ENCODE measurements at places on chromosomes 16 and 17.

DNA sequence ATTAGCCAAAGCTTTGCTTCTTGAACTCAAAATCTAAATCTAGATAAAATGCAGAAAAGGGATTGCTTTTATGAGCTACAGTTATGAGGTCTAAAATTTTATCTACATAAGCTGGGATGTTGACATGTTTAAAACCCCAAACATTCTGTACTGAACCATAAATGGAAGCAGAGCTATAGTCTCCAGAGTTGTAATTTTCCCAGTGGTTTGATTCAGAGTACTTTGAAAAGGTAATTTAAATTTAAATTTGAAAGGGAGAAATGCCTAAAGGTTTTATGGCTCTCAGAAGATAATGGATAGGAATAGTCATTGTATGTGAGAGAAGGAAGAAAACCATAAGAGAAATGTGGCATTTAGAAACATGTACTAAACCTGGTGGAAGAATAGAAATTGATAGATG lies 163.2 kb downstream of the PPM1E start:
- no peak for DNase-seq

- DNase-seq: no peak
Observed at GRCh38 chr17:38558728-38559050, 47.1 kb downstream of the SRCIN1 start.

- no peak for DNase-seq
Observed at GRCh38 chr17:74528491-74529199, 2.6 kb downstream of the CD300LB start.

DNA sequence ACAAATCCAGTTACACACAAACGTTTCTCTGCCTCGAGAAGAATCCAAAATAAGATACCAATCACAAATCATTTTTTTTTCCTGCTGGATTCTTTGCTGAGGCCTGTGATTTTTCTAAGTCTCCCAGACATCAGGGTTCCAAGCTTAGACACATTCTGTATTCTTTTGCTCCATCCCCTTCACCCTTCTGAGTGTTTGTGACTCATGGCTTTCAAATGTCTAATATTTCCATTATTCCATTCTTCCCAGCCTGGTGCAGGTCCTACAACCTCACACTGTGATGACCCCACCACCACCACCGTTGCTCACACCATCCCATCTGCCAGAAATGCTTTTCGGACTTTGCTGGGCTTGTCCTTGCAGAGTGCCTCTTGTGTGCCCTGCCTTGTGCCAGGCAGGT lies 480.1 kb downstream of the SOX9 start:
- no peak for DNase-seq

- no peak for DNase-seq
Observed at GRCh38 chr16:13873835-13874438, 46.0 kb upstream of the ERCC4 start.

- no peak for DNase-seq
Observed at GRCh38 chr17:29151567-29151966, 28.6 kb downstream of the MYO18A start.

DNA sequence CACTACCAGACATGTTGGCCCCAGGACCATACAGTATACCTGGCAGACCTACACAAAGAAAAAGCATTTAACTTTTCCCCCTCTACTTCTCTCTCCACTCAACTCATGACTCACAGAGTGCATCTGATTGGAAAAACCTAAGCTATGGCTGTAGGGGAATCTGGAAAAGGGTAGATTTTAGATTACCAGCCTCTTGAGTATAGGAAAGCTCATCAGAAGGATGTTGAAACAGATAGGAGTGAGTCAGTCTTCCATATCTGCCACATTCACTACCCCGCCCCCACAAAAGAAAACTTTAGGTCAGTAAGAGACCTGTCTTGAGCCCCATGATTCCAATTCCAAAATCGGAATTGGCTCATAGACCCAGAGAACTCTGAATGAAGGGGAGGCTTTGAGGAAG lies 12.3 kb downstream of the KRT9 start:
- no peak for DNase-seq

DNA sequence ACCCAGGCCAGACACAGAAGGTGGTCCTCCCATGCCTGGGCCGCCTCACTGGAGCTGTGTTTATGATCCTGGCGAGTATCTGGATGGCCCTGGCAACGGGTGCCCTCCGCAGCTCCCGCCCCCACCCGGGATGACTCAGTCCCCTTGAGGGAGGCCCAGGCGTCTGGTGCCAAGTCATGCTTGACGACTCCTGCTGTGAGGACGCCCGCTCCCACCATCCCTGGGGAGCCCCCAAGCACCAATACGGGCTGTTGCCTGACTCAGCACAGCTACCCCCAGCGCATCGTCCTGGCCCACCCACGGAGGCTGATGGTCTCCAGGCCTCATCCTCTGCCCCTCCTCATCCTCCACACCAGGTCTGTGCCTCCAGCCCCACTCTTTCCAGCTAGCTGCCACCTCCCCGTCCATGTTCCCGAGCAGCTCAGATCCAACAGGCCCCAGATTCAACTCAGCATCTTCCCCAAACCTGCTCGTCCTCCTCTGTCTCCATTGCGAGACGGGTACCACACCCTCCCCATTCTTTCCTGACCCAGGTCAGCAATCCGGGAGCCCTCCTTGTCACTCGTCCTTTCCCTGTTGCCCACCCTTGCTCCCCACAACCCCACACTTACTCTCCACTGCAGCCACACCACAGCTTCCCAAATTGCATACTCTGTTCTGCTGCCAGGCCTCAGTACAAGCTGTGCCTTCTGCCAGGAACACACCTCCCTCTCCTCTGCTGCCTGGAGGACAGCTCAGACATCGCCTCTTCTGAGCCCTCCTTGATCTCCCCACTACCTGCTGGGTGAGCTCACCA lies 2.6 kb downstream of the CAMKK1 start:
- DNase-seq: no peak

DNA sequence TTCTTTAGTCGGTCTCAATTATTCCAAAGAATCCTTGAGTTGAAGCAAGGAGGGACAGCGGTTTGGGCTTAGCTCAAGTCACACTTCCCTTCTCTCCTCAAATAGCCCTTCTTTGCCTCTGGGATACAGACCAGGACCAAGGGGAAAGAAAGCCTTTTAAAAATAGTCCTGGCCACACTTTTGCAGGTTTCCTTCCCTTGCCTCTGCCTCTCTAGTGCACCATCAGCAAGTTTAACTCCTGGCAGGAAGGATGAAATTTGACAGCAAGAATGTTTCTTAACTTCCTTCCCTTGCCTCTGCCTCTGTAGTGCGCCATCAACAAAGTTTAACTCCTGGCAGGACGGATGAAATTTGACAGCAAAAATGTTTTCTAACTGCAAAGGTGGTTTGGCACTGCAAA lies 7.2 kb upstream of the G6PC1 start:
- DNase-seq: no peak

DNA sequence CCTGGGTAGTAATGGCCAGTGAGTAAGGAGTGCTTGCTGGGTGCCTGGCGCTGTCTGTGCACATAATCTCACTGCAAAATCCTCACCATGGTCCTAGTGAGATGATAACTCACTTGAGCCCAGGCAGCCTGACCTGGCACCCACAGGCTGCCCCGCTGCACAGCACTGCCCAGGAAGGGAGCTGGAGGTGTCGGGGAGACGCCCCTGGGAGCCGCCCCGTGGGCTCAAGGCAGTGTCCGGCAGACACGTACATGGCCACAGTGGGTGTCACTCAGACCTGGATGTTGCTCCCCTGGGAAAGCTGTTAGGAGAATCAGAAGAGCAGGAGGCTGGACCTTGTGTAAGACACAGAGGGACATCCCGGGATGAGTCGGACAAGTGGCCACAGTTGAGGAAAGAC lies 44.2 kb downstream of the BEAN1 start:
- DNase-seq: no peak

DNA sequence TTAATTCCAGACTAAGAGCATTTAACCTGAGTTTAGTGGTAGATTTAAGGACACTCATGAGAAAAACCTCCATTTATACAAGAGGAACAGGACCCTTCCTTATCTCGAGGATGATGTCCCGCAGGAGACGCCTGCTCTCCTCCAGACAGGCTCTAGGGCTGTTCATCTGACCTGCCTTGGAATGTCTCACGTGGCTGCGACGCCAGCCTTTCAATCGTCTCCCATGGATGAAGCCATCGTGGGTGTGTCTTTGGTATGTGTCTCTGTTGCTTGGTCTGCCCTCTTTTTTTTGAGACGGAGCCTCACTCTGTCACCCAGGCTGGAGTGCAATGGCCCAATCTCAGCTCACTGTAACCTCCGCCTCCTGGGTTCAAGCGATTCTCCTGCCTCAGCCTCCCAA lies 16.5 kb downstream of the CHMP6 start:
- no peak for DNase-seq

DNA sequence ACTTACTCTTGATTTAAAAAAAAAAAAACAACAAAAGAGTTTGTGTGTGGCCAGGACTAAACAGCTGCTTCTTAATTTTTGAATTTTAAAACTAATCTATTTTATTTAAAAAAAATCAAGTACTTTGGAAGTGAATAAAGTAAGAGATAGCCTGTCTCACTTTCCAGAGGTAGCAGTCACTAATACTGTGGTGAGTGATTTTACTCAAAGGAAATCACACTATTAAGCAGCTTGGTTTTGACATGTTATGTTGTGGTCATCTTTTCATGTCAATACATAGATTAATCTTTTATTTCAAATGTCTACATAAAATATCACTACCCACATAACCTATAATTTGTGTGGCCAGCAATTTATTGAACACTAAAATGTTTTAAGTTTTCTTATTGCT lies 102.2 kb upstream of the HLF start:
- DNase-seq: no peak

DNA sequence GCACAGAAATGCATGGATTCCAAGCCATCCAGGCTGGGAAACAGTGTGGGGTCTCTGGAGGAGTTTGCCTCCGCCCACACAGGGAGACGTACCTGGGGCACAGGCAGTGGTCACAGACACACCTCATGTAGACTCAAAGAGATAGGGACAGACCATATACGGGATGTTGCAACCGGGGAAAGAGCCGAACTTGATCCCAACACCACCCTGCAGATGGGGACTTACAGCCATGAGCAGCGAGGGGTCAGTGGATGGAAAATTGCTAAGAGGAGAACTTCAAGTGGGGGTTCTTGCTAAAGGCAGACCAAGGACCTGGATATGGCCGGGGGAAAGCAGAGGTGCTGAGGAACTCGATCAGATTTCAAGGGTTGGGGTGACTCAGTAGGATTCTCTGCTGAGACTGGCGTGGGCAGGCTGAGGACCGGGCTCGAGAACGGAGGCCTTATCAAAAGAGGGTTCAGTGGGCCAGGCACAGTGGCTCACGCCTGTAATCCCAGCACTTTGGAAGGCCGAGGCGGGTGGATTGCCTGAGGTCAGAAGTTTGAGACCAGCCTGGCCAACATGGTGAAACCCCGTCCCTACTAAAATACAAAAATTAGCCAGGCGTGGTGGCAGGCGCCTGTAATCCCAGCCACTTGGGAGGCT lies 12.0 kb upstream of the DNAH17 start:
- DNase-seq: no peak

- no peak for DNase-seq
Observed at GRCh38 chr16:59886021-59886420, 1151.9 kb upstream of the GOT2 start.

GRCh38 chr17:82974136-82974952 lies 105.1 kb upstream of the METRNL start:
- DNase-seq: no peak

- no peak for DNase-seq
Observed at GRCh38 chr17:68456339-68457167, 743 bp downstream of the WIPI1 start.

DNA sequence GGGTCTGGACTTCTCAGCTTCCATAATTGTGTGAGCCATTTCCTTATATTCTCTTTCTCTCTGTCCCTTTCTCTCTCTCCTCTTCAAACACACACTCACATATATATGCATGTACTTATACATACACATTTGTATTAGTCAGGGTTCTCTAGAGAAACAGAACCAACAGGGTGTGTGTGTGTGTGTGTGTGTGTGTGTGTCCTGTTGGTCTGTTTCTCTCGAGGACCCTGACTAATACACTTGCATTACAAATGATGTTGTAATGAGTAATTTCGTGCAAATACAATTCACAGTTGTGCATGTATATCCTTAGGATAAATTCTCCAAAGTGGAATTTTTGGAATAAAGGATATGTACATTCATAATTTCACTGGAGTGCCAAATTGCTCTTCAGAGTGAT lies 115.3 kb downstream of the NPIPB5 start:
- no peak for DNase-seq

GRCh38 chr16:49343291-49343690 lies 30.3 kb upstream of the C16orf78 start:
- no peak for DNase-seq

DNA sequence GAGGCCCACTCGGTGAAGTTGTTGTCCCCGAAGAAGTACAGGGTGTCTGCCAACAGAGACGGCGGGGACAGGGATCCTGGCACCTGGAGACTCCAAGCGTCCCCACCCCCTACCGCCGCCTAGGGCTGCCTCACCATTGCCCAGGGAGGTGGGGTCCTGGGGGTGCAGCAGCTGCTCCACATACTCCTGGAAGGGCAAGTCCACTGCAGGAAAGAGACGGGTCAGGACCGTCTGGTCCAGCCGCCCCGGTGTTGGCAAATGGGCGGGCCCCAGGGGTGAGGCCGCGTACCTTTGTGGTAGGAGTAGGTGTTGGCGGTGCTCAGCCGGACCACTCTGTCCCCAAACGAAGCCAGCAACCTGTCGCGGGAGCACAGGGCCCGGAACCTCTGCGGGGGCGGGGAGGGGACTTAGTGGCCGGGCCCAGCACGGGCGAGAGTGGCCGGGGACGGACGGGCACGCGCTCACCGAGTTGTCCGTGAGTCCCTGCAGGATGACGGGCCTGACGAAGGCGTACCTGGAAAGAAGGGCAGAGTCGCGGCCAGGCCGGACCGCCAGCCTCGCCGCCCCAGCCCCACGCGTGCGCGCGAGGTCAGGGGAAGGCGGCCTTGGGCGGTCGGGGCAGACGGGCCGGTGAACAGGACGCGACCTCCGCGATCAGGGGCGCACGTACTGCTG lies 601 bp downstream of the JMJD8 start:
- DNase-seq: no peak

GRCh38 chr16:54210452-54211125 lies 76.0 kb downstream of the IRX3 start:
- DNase-seq: no peak

DNA sequence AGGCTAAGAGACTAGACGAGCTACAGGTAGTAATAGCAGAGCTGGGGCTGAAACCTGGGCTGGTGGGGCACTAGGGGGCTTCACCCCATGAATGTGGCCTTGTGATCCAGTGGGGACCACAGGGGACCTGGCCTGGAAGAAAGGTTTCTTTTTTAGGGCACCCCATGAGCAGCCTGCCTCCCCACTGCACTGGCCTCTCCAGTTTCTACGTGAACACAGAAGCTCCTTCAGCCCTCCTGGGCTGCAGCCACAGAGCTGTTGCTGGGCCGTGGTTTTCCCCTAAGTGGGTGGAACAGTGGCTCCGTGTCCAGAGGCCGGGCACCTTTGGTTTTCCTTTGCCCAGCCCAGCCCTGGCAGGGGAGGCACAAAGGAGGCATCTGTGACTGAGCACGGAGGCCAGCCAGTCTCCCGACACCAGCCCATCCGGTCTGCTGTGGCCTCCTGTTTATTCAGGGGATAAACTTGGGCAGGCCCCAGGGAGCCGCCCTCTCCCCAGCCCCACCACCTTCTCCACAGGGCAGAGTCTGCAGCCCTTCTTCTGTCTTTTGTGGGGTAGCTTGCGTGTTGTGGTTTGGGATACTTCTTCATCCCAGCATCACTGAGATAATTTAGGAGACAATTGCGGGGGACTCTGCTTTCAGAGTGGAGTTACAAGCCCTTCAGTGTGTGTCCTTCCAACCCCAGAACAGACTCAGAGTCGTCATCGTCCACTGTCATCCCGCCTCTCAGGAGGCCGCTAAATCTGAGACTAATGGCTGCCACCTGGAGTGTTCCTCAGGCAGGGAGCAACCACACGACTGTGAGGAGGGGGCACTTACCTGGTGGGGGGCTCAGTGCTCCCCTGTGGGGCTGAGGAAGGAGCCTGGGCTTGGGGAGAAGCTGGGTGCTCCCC lies 85.3 kb downstream of the RAB11FIP4 start:
- DNase-seq: no peak
